Pancreas (tissue), 10 donors: ENCODE measurements at places on chromosomes 12 and 14. TPM values are rescaled to one million over a fixed set of nuclear protein-coding genes. Genes with fewer than 3 reads are reported as not detected.

GRCh38 chr14:87975636-87976035 is 17.3 kb downstream of the GALC start:
- no peak for DNase-seq

Gene CARMIL3
- 0.51 TPM for total RNA-seq

Gene MAP1LC3B2
- total RNA-seq = not detected

DNA sequence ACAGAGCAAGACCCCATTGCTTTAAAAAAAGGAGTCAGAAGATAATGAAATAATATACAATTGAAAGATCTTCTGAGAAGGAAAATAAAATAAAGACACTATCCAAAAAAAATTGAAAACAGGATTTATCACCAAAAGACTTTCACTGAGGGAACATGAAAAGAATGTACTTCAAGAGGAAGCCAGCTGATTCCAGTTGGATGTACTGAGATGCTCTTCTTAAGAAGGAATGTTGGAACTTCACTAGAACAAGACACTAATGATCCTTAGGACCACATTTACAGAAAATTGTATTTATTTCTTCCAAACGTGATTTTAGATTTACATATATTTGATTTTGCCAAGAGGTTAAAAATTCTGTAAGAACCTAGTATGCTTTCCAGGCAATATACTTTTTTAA is 65.6 kb upstream of the CNOT2 start:
- DNase-seq = no peak

Gene REC8
- 3.5 TPM for total RNA-seq

DNA sequence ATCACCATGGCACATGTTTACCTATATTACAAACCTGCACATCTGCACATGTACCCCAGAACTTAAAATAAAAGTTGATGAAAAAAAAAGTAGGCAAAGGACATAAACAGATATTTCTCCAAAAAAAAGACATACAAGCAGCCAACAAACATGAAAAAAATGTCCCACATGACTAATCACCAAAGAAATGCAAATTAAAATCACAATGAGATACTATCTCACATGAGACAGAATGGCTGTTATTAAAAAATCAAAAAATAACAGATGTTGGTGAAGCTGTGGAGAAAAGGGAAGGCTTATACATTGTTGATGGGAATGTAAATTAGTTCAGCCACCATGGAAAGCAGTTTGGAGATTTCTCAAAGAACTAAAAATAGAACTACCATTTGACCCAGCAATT is 68.0 kb upstream of the FAR2 start:
- no peak for DNase-seq

Gene LMNTD1
- total RNA-seq = 0.38 TPM

DNA sequence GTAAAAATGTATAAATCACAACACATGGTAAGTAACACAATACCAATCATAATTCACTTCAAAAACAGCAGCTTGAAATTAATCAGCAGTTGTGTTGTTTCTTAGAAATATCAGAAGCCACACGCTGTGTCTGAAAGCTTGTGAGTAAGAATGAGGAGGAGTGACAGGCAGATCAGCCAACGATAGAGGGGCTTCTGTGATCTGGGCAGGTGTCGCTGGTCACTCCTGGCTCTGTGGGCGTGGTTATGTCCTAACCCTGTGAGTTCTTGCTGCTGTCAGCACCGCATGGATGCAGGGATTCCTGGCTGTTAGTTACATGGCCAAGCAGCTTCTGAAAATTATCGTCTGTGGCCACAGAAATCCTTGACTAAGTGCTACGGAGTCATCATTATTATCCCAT is 123.4 kb downstream of the SLC25A47 start:
- DNase-seq = no peak

- no peak for DNase-seq
Observed at GRCh38 chr12:39692258-39692853, 72.8 kb upstream of the ABCD2 start.

GRCh38 chr14:54574528-54574927 is 7.6 kb downstream of the SAMD4A start:
- no peak for DNase-seq

GRCh38 chr12:65889144-65889880 is 65.0 kb downstream of the HMGA2 start:
- DNase-seq = no peak

DNA sequence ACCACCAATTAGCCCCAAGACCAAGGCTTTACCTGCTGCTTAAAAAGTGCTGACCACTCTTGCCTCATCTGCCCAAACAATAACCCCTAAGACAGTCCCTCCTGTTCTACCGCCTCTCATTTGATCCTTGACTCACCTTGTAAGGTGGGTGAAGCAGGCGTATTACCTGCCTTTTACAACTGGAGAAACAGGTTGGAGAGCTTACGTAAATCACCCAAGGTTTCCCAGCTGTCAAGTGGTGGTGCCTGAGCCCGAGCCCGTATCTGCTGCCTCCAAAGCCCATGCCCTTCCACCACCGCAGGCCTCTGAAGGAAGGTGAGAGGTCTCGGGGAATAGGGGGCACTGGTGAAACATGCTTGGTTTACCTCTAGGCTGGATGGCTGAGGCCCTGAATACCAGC is 36.6 kb downstream of the MAX start:
- DNase-seq = no peak

DNA sequence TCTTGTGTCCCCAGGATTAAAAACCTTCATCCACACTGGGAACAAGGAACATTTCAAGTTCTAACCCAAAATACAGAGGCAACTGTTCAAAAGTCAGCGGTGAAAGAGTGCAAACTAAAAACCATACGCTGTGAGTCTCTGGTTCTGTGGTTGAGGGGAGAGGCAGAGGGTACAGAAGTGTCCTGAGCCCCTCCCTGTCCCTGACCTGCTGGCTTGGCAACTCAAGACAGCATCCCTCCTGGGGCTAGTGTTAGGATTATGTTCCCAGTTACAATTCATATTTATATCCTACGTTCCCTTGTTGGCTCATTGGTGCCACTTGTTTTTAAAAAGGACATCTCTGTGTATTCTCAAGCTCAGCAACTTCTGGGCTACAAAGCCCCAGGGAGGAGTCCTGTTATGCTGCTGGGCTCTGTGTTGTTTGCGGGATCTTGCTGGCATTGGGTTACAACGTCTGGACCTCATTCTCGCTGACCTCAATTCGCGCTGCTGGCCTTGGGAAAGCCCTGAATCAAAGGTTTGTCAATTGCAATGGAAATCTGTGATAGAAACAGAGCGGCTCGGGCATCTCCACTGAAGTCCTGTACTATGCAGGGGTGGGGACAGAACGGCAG is 420.8 kb downstream of the FUT8 start:
- no peak for DNase-seq

DNA sequence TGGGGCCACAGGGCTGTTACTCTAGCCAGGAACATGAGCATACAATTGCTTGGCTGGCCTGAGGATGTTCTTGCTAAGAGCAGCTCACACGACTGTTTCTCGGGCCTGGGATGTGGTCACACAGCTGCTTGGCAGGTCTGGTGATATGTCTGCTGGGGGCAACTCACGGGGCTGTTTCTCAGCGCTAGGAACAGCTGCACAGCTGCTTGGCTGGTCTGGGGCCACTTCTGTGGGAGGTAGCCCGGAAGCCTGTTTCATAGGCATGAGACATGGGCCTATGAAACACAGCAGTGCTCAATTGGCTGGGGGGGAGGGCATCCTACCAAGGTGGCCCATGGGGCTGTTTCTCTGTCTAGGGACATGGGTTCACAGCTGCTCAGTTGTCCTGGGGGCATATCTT is 73.4 kb upstream of the DDHD1 start:
- no peak for DNase-seq

DNA sequence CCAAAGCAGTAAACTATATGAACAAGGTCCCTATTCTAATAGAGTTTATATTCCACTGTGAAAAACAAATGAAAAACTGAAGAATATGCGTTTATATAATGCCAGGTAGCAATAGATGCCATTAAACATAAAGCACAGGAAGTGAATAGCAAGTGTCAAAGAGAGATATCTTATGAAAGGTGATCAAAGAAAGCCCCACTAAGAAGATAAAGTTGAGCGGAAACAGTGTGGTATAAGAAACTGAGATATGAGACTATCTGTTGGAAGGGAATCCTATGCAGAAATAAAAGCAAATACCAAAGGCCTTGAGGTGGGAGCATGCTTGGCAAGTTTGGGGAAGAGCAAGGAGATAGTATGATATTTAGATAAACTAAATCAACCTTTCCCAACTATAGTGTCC is 123.1 kb upstream of the FAR2 start:
- DNase-seq = no peak

- DNase-seq = no peak
Observed at GRCh38 chr12:110234331-110234751, 46.7 kb upstream of the ATP2A2 start.

Gene MYH6
- 0.03 TPM for total RNA-seq

Gene PIANP
- 0.34 TPM for total RNA-seq

- peak; percentile 83 for DNase-seq
Observed at GRCh38 chr12:116525418-116526001, 33.7 kb upstream of the MAP1LC3B2 start.

GRCh38 chr12:5439371-5439771 is 7.5 kb downstream of the NTF3 start:
- no peak for DNase-seq

- no peak for DNase-seq
Observed at GRCh38 chr14:79496701-79497100, 714.6 kb downstream of the DIO2 start.

Gene DIO2
- total RNA-seq = 0.28 TPM

- DNase-seq = no peak
Observed at GRCh38 chr12:29634057-29634456, 136.6 kb upstream of the OVCH1 start.

Gene ST8SIA1
- total RNA-seq = not detected

DNA sequence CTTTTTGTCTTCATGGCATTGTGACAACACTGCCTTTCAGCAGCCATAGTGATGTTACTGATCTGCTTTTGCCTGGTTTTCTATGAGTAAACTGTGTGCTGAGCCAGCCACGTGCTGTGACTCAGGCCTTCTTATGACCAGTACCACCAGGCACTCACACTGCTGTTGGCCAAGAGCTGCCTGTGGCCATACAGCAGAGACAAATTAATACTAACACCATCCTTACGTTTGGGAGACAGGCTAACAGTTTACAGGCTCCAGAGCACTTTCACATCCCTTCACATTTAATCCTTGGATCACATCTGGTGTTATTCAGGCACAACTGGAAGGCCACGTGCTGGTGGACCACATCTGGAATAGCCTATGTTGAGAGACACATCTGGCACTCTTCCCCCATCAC is 377.9 kb downstream of the CCDC91 start:
- DNase-seq = no peak

DNA sequence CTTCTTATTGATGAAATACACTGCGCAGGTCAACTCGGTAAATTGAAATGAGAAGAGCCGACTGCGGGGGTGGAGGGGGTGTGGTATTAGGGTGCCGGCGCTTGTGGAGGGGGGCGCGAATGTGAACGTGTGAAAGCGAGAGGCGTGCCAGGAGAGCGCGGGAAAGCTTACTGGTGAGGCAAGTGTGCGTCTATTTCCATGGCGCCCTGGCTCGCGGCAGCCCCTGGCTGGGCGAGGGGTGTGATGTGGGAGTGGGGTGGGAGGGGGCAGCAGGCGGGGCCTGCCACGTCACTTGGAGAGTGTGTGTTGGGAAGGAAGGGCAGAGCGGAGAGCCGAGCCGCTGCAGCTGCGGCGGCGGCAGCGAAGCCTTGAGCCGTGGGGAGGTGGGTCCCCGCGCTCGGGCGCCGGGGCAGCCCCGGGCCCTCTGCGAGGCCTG is 88.8 kb downstream of the GALNT8 start:
- no peak for DNase-seq

- DNase-seq = no peak
Observed at GRCh38 chr12:46218322-46219095, 50.3 kb downstream of the SLC38A1 start.

Gene LRRC10
- not detected for total RNA-seq

- DNase-seq = no peak
Observed at GRCh38 chr12:66549050-66549389, 129.9 kb downstream of the GRIP1 start.

Gene PTPRR
- not detected for total RNA-seq

- DNase-seq = no peak
Observed at GRCh38 chr14:63290741-63291430, 27.8 kb downstream of the GPHB5 start.

DNA sequence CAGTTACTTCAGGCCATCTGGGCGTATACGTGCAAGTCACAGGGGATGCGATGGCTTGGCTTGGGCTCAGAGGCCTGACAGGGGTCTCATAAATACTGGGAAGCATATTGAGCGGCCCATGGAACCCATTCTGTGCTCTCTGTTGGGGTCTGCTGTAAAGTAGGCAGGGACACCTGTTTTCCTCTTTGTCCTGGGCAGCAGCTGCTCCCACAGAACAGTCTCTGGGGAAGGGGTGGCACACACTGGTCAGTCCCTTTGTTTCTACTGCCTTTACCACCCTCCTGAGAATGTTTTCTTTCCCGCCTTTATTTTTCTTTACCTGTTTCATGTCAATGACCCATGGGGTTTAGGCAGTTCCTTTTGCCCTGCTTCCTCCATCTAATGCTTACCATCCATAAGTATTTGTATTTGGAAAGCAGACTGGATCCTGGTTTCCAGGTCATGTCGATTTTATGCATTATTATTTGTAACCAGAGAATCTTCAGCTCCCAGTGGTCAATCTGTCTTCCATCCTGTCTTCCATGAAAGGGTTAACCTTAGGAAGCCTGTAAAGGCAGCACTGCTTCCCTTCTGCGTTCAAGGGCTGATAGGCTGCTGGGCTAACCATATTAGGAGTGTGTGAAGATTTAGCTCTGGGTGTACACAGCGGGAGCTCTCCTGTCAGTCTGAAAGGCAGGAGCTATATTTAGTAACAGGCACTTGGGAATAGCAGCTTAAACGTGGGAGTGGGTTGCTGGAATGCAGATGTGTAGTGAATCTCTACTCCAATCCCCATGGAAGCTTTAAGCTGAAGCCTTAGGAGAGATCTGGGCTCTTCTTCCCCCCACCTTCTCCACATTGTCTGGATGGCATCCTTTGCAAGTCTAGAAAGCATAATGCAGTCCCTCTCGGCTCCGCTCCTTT is 124.0 kb downstream of the DYRK2 start:
- no peak for DNase-seq

Gene KLRD1
- 1.0 TPM for total RNA-seq

DNA sequence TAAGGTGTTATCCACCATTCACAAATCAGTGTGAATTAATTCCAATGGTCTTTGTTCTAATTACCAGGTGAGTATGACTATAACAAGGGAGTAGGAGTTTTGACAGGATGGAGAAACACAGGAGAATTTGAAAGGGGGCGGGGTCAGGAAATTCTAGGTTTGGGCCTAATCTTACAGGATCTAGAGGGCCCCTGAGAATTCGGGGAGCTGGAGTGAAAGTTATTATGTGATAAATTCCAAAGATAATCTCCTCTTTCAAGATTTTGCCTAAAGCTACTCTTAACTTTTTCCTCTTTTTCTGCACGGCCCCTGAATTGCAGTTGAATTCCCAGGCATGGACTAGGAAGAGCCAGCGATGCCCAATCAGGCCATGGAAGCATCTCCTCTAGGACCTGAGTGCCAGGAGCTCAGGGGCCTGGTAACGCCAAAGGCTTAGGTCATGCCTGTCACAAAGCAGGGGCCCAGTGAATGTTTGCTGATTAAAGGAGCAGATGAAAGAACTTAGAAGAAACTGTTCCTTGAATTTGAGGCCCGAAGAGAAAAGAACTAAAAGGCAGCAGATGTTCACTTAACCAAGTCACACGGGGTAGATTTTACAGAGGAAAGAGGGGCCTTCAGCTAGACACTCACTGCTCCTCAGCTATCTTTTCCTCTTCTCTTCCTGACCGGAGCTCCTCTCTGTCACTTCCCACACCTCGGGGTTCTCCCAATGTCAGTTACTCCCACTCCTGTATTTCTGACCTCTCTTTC is 195.5 kb downstream of the PPM1H start:
- no peak for DNase-seq
